ENCODE measurements at places on chromosomes 3 and 15.
A peak's percentile ranks its signal among the peaks of the same experiment; 100 is the strongest.

- DNase-seq, result no peak
Observed at GRCh38 chr15:95653361-95653805, 677.1 kb upstream of the NR2F2 start.

DNA sequence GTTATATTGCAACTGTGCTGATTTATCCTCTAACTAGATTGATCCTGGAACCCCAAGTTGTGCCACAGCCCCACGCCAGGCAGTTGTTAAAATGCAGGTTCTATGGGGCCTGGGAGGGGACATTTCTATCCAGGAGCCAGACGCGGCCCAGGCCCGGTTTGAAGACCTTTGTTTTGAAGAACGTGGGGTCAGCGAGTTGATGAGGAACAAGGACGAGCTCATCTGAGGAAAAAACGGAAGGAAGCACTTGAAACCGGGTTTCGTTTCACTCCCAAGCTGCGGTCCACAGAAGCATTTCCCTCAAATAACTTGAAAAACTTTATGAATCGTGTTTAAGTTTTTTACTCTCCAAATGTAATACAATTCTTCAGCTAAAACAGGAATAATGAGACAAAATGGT is 76.4 kb downstream of the CHSY1 start:
- no peak for DNase-seq

- DNase-seq, result no peak
Observed at GRCh38 chr15:40313531-40314398, 6.0 kb upstream of the PLCB2 start.

- no peak for DNase-seq
Observed at GRCh38 chr15:70197945-70198361, 100.2 kb upstream of the TLE3 start.

DNA sequence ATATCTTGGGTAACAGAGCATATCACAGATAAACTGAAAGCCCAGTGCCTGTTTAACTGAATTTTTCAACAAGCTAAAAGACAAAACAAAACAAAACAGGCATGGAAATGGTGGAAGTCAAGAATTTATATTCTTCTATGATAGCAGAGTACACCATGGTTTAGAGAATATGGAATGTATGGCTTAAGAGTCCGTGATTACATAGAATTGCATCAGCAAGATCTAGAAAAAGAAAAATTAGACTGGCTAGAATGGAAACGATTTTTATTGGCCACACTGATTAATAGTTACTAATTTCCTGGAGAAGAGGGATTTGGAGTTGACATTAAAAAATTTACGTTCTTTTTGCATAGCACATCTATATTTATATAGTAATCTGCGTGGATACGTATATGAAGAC is 435.2 kb upstream of the DPPA4 start:
- no peak for DNase-seq

GRCh38 chr3:139111392-139112229 is 66.9 kb upstream of the PRR23C start:
- no peak for DNase-seq

GRCh38 chr3:31710123-31710803 is 177.5 kb downstream of the STT3B start:
- no peak for DNase-seq

- DNase-seq, result peak; percentile 29
Observed at GRCh38 chr3:111338059-111338698, 203.8 kb upstream of the CD96 start.

- DNase-seq, result no peak
Observed at GRCh38 chr15:44659056-44659455, 4.4 kb downstream of the SPG11 start.

DNA sequence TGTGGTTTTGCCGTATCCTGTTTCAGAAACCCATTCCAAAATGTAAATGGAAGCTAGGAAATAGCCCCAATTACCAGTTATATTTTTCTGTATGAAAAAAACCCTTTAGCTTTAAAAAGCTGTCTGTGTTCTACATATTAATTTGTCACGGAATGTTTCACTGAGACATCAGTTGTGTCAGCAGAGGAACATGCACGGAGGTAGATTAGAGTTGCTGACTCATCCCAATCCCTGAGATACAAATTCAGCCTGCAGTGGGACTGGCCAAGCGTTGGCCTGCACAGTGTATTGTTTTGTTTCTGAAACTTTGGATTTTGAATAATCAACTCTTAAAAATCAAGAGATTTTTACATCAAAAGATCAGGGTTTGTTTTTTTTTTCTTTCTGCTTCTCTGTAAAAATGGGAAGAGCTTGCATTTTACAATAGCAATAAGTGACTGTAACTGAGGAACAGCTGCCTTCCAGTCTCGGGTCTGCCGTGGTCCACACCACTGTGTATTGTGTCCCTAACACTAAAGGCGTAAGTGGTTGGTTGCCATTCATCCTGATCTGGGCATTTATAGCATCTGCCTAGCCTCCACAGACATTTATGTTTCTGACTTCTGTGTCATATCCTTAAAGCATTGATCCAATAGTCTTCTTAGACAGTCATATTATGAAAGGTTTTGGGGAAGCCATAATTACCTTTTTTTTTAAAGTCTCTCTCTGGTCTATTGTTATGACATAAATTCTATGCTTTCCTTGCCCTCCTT is 218.1 kb downstream of the ADAMTSL3 start:
- DNase-seq, result no peak

- peak; percentile 44 for DNase-seq
Observed at GRCh38 chr3:159200176-159200575, 398.3 kb downstream of the MFSD1 start.

DNA sequence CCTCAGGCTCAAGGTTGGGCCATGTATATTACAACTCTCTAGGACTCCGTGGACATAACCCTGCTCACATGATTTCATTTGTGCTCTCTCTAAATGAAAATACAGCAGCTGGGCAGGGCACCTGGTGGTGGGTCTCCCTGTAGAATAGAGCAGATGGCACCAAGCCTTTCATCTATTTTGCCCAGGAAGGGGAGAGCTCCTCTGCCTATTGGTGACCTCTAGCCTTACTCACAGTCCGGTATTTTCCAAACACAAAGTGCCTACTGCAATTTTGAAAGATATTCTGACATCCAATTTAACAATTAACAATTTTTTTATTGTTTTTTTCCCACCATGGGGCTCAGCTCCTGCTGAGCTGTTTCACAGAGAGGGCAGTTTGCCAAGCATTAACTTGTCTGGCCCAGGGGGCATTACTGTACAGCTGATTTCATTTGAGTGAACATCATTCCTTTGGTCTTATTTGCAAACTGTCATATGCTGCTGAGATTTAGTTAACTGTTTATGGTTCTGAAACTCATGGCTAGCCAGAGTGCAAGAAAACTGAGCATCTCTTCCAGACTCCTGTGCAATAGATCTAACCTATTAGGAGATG is 474.0 kb downstream of the EPHB1 start:
- no peak for DNase-seq

DNA sequence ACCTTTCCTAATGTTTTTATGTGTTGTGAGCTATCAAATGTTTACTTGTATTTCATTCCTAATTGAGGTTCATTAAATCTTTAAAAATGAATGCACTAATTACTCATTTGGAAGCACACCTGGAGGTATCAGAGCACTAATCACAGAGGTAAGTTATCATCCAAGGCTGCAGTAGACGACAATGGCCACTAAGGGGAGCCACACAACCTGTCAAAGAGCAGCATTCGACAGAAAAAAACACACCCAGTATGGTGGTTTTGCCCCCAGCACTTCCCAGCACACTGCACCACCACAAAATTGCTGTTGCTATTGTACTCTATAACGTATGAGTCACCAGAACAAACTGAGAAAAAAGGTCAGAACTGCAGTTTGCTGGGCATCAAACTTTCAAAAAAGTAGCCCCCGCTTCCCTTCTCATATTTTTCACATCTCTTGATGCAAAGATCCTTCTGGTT is 205.9 kb upstream of the IGF1R start:
- peak; percentile 34 for DNase-seq

- no peak for DNase-seq
Observed at GRCh38 chr3:49278548-49278947, 1.5 kb upstream of the C3orf62 start.

- DNase-seq, result no peak
Observed at GRCh38 chr15:57923306-57923705, 142.2 kb downstream of the ALDH1A2 start.

DNA sequence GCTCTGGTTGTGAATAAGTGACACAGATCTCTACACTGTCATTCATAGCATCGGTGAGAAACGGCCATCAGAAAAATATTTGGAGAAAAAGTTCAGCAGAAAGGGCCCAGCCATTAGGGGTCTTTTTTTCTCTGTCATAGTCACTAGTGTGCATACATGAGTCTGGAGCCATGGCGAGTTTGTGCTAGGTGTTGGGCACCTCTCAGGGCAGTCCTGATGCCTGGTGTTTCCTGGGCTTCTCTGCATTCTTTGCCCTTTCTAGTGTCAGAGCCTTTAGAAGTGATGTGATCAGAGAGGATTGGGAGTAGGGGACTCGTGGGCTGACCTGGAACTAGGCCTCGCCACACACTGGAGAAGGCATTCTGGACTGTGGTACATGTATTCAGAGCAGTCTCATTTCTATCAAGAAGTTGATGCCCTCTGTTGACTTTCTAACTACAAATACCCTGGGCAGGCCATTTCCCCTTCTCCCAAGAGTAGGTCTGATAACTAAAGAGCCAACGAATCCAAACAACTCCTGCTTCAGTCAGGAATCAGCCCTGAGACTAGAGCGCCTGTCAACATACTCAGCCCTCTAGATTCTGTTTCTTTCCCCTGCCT is 1.6 kb downstream of the KY start:
- DNase-seq, result no peak

GRCh38 chr3:112629425-112629824 is 11.5 kb downstream of the CCDC80 start:
- peak; percentile 65 for DNase-seq

GRCh38 chr15:82943176-82943575 is 9.3 kb downstream of the HOMER2 start:
- DNase-seq, result no peak

- DNase-seq, result no peak
Observed at GRCh38 chr3:26236531-26236930, 386.0 kb upstream of the LRRC3B start.

DNA sequence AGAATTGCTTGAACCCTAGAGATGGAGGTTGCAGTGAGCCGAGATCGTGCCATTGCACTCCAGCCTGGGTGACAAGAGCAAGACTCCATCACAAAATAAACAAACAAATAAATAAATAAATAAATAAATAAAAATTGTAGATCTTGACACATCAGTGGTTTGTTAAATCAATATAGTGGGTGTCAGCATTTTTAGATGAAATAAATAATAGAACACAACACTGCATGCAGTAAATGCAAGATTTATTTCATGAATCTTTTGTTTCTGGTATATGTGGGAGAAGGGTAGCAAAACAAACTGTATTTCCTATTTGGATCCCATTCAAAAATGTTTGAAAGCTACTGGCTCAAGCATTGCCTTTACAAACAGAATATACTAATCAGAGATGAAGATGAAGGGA is 35.6 kb upstream of the CHRM5 start:
- no peak for DNase-seq

GRCh38 chr3:36381311-36381956 is 1.1 kb downstream of the STAC start:
- no peak for DNase-seq

GRCh38 chr3:186109897-186110803 is 1.3 kb upstream of the ETV5 start:
- DNase-seq, result no peak

- no peak for DNase-seq
Observed at GRCh38 chr3:43786102-43786501, 95.4 kb downstream of the ABHD5 start.

DNA sequence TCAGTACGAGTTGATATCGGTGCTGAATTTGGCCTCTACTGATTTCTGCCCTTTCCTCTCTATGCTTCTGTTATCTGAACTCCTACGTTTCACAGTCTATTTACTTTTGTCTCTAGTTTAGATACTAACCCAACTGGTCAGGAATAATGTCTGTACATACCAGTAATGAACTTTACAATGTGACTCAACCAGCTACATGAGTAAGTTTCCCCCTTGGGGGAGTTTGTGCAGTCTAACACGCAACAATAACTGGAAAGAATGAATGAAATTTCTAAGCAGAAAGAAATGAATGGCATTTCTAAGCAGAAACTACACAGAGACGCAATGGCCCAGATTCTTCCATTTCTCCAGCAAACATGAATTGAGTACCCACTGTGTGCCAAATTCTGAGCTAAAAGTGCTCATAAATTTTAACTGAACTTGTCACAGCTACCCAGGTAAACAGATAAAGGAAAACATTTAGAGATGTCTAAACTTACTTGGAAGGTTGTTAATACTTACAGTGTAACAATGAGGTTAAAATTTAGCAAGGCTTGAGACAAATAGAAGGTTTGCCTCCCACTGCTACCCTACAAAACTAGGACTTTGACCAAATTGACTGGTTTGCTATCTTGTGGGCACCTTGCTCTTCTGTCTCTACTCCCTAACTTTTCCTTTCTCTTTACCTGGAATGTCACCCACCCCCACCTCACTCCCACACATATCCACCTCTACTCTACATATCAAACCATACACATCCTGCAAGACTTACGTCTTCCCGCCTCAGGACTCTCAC is 11.6 kb downstream of the UPK1B start:
- DNase-seq, result peak; percentile 82

DNA sequence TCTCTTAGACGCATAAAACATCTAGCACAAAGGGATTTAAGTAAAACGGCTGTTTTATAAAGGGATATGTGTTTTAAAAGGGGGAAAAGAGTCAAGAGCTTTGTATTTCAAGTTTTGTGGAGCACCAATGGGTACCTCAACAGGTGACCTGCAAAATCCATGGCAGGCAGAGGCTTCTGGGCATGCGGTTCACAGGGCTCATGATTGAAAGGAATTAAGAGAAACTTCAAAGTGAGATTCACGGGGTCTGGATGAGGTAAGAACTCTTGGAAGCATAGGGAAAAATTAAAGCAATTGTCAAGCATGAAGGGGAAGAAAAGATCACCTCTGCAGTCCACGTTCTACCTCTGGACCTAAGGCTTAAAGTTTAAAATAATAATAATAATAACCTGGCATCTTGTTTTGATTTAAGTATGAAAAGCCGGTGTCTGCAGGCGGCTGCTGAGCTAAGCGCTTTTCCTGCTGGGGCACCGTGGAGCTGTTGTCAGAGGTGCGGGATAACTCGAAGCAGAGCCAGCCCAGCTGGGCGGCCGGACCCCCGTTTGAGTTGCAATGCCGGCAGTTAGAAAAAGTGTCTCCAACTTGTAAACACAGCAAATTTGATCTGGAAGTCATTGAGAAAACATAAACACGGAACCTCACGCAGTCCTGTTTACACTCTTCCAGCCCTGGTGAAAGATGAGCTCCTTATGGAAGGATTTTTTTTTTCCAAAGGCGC is 40.5 kb downstream of the HES1 start:
- no peak for DNase-seq

DNA sequence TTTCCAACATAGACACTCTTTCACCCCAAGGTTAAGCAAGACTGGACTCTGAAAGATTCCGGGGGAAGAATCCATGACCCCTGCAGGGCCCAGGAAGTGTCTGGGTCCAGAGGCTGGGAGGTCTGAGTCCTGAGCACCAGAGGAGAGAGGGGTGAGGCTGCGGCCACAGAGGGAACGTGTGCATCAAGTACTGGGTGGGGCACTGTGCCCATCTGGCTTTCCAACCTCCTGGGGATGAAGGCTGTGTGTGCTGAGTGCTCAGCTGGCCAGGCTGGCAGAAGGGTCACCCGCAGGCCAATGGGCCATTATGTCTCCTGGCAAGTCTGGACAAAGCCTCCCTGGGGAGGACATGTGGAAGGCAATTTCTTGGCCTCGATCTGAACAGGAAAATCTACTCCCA is 3.3 kb downstream of the CHRNA3 start:
- no peak for DNase-seq

- DNase-seq, result no peak
Observed at GRCh38 chr3:58299839-58300516, 6.1 kb upstream of the RPP14 start.

- DNase-seq, result no peak
Observed at GRCh38 chr3:160224811-160225175, 429 bp upstream of the C3orf80 start.

- DNase-seq, result no peak
Observed at GRCh38 chr15:61736790-61737189, 323.5 kb downstream of the VPS13C start.

Measured in AG04449 (cell line).